SK-N-DZ (cell line): ENCODE measurements at places on chromosomes 1 and 21.

GRCh38 chr1:161905269-161905884, 118.3 kb downstream of the OLFML2B start:
- peak; percentile 7 for DNase-seq

DNA sequence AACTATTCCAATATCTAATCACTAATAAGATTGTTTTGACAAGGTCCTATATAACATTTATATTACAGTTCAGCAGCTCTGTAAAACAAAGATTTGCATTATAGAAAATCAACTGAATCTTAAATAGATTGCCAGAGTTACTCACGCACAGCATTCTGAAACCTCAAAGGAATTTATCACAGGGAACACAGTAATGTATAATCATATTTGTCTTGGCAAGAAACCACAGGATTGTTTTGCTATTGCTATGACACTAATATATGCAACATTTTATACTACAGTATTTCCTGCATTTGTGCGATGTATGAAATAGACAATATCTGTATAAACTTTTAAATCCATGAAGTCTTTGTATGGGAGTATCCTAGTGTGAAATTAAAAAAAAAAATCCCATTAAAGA, 101.4 kb downstream of the PLPPR5 start:
- no peak for DNase-seq

- DNase-seq, result peak; percentile 85
These were observed 14.0 kb downstream of the RHBG start for GRCh38 chr1:156383023-156383422.

DNA sequence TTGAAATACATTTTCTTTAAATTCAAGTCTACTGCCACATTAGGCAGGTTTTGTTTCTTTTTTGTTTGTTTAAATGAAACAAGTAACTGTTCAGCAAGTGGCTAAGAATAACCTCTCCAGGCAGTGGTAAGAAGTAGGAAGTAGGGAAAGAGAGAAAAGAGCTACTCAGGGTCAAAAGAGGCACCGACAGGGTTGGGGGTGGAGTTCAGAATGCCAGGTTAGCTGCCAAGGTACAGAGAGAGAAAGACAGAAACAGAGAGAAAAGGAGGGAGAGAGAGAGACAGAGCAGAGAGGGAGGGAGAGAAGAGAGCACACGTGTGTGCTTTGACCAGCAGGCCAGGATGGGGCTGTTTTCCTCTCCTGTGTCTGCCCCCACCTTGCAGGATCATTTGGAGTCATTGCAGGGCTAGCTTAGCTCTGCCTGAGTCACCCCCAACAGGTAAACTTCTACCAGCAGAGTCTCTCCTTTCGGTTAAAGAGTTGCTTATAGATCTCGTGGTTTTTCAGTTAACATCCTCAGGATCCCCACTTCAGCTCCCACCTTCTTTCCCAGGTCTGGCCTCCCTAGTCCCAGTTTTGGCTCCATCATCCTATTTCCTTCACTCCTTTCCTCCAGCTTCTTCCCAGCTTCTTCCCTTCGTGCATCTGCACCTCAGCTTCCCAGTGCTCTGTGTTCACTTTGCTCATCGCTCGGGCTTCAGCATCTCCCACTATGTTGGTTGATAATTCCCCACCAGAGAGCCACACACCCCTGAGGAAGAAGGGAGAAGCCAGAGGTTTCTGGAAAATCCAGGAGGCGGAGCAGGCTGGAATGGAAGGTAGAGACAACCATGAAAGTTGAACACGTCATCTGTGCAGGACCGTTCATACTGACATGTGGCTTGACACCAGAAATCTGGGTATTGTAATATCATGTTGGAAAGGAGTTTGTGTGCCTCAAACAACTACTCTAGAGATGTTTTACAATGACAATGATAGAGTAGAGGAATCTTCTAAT, 21.8 kb upstream of the RAB4A start:
- DNase-seq, result no peak

DNA sequence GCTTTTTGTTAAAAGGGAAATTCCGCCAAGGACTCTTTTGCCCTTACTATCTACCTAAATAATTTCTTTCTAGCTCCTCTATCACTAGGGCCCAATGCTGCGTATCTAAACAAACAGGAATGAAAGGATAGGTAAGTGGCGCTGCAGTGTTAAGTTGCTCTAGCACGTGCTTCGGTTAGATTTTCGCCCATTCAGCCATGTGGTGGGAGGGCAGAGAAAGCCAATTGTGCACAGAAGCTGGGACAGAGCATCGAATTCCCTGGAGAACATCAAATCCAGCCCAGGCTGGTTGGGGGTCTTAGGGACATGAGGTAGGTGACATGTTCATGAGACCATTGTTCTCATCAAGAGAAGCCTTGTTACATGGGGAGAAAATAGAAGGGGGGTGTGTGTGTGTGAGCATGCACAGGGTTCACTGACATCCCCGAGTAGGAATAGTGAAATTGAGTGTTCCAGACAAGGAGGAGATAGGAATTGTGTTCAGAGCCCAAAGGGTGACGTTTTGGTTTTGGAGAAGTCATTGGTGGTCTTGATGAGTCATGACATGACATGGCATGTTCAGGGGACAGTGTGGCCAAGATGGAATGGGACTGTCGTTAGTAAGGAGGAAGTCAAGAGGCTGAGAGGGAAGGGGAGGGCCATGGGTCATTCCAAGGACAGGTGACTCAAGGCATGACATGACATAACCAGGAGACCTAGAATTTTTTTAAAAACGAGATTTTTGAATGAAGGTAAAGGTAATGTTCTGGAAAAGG, 107.1 kb downstream of the TLR5 start:
- DNase-seq, result no peak

GRCh38 chr1:19878637-19878985, 3.6 kb upstream of the OTUD3 start:
- DNase-seq, result no peak

DNA sequence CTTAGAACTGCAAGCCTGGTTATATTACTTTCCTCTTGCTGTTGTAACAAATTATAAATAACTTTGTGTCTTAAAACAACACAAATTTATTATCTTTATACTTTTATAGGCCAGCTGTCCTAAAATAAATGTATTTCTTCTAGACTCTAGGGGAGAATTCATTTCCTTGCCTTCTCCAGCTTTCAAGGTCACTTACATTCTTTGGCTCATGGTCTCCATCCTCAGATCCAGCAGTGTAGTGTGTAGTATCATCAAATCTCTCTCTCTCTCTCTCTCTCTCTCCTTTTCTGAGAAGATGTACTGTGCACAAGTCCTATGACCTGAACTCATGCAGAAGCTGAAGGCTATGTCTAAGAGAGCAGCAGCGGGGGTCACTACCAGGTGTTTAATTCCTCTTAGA, 1510.6 kb downstream of the MRPL39 start:
- no peak for DNase-seq

DNA sequence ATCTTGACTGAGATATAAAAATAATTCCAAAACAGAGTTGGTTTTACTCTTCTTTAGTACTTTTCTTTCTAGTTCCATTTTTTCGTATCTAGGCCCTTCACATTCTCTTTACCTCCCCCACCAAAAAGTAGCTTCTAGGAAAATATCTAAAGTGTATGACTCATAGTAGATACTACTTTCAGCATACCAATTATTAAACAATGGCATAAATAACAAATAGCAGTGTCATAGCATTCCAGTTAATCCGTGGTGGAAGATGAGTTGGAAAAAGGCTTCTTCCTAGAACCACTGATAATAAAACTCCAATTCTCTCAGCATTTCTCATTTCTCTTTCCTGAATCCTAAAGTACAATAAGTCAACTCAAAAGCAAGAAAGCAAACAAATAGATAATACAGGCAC, 859.0 kb upstream of the B3GALT2 start:
- no peak for DNase-seq

- DNase-seq, result no peak
These were observed 686.5 kb upstream of the ADGRL2 start for GRCh38 chr1:81114191-81114590.

- no peak for DNase-seq
These were observed 8.8 kb downstream of the GPATCH2 start for GRCh38 chr1:217622042-217622441.

DNA sequence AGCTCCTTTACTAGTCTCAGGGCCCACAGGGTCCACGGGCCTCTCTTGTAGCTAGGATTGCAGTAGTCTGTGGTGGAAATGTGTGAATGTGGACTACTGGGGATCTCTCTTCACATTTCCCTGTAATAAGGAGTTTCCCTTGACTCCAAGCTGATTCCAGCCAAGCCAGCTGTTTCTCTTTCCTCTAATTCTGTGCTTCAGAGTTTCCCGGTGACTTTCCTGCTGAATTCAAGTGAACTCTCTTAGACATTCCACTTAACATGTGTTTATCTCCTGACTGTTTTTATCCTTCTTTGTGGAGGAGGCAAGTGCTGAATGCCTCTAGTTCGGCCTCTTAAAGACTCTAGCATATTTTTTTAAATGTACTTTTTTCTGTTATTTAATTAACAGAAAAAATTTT, 354.0 kb upstream of the RGS18 start:
- DNase-seq, result no peak

- DNase-seq, result no peak
These were observed 1237.2 kb downstream of the PLA2G4A start for GRCh38 chr1:188065917-188066316.

GRCh38 chr1:200048244-200048643, 20.7 kb downstream of the NR5A2 start:
- DNase-seq, result no peak

DNA sequence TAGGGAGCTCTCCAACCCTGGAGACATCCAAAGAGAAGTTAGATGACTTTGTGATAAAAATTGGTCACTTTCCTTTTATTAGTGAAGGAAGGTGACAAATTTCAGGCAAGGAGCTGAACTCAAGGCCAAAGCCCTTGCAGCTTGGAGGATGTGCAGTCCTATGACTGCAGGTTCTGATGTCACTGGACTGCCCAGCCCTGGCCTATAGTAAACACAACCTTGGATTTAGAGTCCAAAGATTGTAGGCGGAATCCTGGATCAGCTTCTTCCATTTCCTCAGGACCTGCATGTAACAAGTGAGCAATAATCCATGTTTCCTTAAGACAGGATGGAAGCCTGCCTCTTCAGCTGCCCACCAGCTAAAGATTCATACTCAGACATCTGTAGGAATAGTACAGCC, 169.3 kb upstream of the ZC3H12A start:
- no peak for DNase-seq

DNA sequence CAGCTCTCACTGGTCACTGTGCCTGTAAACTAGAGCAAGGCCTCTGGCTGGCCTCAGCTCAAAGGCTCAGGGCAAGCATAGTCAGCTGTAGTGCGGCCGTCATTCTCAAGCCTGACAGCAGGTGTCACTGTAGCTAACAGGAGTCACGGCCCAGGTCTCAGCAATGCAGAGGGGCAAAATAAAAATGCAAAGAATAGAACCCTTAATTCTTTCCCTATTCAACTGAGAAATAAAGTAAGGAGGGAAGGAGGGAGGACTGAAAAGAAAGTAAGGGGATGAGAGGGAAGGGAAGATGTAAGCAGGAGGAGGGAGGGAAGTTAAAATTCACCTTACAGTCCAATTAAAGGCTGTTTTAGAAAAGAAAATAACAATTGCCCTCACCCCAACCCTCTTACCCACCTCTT, 106.1 kb downstream of the KIAA0319L start:
- DNase-seq, result peak; percentile 50

DNA sequence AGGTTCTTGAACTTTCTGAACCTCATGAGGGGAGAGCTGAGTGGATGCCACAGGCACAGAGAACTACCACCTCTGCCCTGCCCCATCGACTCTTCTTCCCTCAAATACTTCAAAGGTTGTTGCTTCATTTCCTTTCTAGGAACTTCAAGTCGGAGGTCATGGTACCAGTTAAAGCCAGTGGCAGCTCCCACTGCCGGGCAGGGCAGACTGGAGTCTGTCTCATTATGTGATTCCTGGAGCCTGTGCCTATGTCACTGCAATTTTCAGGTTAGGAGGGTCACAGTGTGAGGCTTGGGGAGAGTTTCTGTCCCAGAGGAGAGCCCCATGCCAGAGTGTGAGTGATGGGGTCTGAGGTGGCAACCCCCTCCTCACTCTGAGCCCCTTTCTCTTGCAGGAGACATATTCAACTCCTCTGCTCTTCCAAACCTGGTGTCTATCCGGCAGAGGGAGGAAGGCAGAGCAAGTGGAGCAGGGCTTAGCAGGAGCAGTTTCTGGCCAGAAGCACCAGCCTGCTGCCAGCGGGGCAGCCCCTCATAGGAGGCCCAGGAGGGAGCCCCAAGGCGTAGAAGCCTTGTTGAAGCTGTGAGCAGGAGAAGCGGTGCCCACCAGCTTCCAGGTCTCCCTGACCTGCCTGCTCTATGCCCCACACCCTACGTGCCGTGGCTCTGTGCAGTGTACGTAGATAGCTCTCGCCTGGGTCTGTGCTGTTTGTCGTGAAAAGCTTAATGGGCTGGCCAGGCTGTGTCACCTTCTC, 29.3 kb downstream of the CAMK1G start:
- DNase-seq, result no peak

GRCh38 chr1:212955961-212956620, 5.8 kb downstream of the VASH2 start:
- DNase-seq, result no peak

DNA sequence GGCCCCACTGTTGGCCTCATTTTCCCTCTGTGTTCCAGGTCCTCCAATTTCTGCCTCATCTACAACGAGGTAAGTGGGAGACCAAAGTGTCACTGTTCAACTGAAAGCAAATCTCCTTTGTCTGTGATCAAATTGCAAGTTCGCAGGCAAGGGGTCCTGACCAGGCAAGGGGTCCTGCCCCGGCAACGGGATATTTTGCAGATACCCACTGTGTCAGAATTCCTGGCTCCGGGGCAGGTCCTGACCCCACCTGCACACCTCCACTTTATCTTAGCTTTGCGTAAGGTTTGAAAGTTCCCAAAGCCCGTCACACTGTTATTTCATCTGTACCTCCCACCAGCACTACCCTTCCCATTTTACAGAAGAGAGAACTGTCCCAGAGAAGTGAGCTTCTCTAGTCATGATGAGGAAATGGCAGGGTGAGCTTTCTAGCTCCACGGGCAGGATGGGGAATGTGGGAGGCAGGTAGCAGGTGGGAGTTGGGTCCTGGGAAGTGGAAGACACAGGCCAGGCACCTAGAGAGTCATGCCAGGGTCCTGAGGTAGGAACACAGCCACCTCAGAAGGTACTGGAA, 32.0 kb upstream of the CSF1 start:
- no peak for DNase-seq
